ENCODE measurements at places on chromosomes 13 and 19. TPM values are rescaled to one million over a fixed set of nuclear protein-coding genes. Genes with fewer than 3 reads are reported as not detected.

GRCh38 chr19:48987323-48987722 lies 5.8 kb downstream of the GYS1 start:
- DNase-seq: no peak

Gene GARRE1
- 16.1 TPM for total RNA-seq

Gene ZNF177
- total RNA-seq: 1.0 TPM

Gene SIGLEC9
- total RNA-seq: 0.37 TPM

DNA sequence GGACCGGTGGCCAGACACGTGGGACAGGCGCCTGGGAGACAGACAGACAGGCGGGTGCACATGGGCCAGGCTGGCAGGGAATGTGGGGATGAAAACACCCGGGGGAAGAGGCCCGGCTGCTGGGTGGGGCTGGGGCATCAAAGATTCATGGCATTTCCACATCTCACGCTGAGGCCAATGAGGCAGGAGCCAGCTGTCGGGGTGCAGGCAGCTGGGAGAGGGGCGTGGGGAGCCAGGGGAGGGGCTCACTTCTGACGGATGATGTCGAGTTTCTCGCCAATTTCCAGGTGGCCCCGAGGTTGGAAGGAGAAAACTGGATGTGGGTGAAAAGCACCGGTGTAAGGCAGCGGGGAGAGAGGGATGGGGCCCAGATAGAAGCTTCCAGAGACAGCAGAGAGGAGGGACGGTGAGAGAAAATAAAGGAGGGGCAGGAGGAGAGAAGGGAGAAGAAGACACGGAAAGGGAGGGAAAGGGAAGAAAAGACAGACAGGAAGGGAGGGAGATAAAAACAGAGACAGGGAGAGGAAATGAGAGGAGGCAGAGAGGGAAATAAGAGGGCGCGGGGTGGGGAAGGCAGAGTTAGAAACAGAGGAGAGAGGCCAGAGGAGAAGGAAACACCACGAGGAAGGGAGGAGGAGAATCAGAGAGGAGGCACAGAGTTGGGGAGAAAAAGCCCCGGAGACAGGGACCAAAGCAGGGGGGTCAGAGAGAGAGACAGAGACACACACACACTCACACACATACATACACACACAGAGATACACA lies 8.0 kb upstream of the CCER2 start:
- no peak for DNase-seq

DNA sequence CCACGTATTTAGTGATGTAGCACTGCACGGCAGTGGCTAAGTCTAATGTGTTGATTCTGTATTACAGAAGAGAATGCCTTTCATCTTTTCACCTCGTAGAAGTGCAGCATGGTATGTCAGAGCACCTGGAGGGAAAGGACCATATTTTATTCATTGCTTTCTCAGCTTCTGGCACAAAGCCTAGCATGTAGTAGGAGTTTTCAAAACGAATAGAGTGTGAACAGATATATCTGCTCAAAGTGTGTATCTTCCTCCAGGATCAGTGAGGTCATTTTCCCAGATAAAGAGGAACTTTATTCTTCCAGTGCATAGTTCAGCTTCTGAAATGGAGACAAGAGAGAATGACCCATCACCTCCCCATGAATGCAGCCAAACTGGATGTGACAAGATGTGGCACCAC lies 21.2 kb upstream of the PCDH8 start:
- DNase-seq: no peak

Gene TLE6
- total RNA-seq: 2.6 TPM

Gene ZNF229
- 1.0 TPM for total RNA-seq

DNA sequence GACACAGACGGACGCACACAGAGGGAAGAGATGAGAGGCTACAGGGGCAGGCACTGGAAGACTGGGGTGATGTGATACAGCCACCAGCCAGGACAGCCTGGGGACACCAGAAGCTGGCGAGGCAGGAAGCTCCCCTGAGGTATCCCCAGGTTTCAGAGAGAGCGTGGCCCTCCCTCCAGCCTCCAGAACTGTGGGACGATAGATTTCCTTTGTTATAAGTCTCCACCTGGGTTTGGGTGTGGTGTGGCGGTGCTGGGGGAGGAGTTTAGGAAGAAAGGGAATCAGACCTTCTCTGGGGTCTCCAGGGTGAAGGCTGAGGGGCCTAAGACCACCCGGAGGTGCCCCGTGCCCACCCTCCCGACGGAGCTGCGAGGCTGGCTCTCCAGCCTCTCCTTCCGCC lies 2.7 kb upstream of the ASPDH start:
- no peak for DNase-seq

- DNase-seq: peak; percentile 49
Measured at GRCh38 chr19:10936661-10937084, 8.1 kb downstream of the TIMM29 start.

GRCh38 chr19:9295411-9295849 lies 14.2 kb downstream of the ZNF699 start:
- DNase-seq: no peak

DNA sequence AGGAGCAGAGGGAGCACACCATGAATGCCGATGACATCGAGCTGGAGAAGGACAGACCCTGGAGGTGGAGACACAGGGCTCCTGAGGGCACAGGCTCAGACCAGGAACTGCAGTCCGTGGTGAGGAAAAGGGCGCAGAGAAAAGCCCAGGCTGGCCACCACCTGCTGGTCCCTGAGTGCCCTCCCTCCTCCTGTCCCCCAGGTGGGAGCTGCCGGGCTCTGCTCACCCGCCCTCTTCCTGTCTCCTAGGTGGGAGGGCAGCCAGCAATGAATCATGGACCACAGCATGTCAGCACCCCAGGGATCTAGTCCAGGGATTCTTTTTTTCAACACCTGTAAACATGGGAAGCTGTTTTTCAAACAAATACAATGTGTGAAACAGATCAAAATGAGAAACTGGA lies 94.6 kb upstream of the ARHGEF7 start:
- no peak for DNase-seq

DNA sequence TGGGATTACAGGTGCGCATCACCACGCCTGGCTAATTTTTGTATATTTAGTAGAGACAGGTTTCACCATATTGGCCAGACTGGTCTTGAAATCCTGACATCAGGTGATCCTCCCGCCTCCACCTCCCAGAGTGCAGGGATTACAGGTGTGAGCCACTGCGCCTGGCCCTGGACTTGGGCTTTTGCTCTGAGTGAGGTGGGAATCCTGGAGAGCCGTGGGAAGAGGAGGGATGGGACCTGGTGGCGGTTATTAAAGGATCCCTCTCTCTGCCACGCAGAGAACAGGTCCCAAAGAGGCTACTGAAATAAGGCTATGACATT lies 1.7 kb upstream of the TLE5 start:
- no peak for DNase-seq

DNA sequence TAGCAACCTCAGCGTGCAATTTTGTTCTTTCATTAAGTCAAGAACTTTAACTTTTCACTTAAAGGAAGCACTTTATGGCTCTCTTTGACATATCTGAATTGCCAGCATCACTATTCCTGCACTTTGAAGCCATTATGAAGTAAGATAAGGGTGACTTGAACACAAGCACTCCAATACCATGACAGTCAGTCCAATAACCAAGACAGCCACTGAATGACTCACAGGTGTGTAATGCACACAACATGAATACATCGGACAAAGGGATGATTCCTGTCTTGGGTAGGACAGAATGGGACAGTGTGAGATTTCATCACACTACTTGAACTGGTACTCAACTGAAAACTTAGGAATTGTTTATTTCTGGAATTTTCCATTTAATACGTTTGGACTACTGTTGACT lies 233.7 kb upstream of the IPO5 start:
- DNase-seq: no peak

- DNase-seq: no peak
Measured at GRCh38 chr13:72122661-72123255, 255.8 kb upstream of the DACH1 start.

DNA sequence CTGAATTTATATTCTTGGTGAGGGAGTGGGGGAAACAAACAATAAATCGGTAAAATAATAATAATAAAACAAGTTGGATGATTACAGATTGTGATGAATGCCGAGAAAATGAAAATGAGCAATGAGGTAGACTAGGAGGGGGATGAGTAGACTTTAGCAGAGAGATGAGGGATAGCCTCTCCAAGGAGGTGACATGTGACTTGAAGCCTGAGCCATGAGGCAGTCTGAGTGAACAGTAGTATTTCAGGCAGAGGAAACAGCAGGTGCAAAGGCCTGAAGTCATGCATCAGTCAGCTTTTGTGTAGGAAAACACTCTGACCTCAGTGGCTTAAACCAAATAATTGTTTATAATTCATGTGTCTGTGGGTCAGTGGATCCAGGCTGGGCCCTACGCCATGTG lies 4.6 kb downstream of the ZNF135 start:
- DNase-seq: no peak

DNA sequence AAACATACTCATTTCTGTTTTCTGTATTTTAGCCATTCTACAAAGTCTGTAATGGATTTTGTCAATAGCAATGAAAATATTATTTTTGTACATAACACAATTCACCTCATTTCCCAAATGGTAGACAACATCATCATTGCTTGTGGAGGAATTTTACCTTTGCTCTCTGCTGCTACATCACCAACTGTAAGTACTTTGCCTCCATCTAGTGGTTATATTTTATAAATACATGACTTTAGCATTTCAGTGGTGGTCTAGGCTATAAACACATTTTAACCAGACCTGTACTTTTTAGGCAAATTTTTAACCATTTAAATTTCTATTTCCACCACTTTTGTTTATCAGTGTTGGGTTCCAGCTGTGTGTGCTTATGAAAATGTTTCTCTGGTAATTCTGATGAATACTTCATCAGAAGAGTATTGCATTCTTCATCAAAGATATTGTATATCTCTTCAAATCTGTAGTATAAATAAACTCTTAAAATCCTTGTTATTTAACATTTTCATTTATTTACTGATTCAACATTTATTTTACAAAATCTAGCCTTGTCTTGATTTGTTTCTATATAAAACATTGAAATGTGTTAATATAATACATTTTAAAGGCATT lies 222.4 kb downstream of the NBEA start:
- no peak for DNase-seq

Gene MEF2B
- total RNA-seq: 1.9 TPM

DNA sequence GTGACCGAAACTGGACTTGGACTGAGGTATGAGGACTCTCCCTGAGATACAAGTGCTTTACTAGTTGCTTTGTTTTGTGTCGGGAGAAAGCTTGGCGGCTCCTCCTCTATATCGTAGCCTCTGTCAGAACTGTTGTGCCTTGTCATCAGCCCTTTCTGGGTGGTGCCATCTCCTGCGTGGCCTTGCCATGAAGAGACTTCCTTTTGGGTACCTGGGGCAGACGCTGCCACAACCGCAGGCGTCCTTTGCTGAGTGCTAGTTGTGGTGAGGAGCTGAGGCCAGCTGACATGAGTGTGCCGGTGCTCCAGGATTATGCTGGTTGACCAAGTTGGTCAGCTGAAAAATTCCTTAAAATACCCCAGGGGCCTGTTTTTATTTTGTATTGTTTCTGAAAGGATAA lies 124.5 kb downstream of the AKAP11 start:
- peak; percentile 81 for DNase-seq

- DNase-seq: no peak
Measured at GRCh38 chr13:85140192-85140591, 659.0 kb downstream of the SLITRK6 start.

DNA sequence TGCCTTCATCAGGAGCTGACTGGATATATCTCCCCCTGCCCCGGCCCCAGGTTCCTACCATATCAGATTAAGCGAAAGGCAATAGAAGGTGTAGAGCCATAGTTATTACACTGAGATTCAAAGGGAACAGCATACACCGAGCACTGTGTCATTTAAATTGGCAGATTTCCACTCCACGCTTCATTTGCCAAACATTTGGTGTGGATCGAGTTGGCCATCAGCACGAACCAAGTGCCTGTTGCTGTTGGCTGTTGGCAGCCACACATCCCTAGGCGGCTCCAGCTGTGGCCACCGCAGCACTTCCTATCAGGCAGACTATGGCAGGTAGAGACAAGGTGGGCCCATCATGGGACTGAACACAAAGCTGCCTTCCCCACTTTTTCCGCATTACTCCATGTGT lies 115.8 kb downstream of the CCNA1 start:
- DNase-seq: no peak

Gene POLR1D
- total RNA-seq: 197 TPM

- no peak for DNase-seq
Measured at GRCh38 chr19:48283908-48284307, 14.0 kb downstream of the ZNF114 start.

Gene SIAH3
- total RNA-seq: 0.18 TPM

- DNase-seq: no peak
Measured at GRCh38 chr13:57582032-57582431, 49.5 kb upstream of the PCDH17 start.

GRCh38 chr19:378706-379105 lies 30.2 kb downstream of the C2CD4C start:
- no peak for DNase-seq

GRCh38 chr13:24032674-24033073 lies 127.8 kb upstream of the SPATA13 start:
- DNase-seq: no peak

Gene CD177
- not detected for total RNA-seq

Measured in activated CD4-positive, alpha-beta T cell treated with anti-CD3 and anti-CD28 coated beads for 36 hours (primary cell).